ENCODE measurements at places on chromosomes 2 and 18.

DNA sequence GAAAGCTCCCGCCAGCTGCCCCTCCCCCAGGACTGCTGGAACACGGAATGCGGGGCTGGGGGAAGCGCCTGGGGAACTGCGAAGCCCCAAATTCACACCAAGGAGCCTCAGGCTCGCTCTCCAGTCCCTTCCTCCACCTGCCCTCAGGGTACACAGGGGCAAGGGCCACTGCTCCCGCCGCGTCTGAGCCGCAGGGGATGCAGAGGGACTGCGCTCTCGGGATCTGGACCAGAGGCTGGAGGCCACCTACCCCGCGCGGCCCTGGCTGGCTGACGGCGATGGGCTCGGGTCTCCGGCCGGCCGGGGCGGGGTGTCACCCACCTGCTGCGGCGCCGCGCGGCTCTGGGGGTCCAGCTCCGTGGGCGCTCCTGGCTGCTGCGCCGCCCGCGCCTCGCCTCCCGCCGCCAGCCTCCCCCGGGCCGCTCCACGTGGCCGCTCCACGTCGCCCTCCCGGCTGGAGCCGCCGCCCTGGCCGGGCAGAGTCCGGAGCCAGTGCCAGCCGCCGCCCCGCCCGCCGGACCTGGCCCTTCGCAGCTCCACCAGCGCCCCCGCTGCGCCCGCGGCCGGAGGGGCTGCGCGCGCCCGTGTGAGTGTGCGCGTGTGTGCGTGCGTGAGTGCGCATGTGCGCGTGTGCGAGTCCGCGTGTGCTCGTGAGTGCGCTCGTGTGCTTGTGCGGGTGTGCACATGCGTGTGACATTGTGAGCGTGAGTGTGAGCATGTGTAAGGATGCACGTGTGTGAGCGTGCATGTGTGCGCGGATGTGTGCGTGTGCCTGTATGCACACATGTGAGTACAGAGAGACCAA is at the start of gene CGREF1:
TSS of gene CGREF1 (minus strand) at position 604 of the 805 bp plus-strand sequence. CDS start 14,762 bp downstream, outside the sequence.
- no peak for DNase-seq

DNA sequence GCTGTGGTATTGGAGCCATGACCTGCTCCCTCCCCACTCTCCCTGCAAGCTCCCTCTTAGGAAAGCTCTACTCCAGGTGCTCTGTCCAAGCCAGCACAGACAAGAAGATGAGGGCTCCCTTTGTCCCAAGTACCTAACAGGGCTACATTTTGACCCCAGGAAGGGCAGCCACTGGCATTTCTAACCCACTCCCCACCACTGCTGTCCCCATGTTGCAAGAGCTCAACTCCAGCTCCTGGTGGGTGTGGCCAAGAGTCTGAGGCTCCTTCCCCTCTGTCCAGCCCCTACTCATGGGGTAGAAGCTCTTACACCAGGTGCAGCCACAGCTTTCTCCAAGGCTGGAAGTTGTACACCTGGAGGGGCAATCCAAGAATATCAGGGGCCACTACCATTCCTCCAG is 127.0 kb upstream of the NPAS2 start:
- DNase-seq = no peak

- DNase-seq = no peak
Measured at GRCh38 chr2:232456296-232457120, 555 bp downstream of the ALPI start.

- no peak for DNase-seq
Measured at GRCh38 chr2:12010779-12011178, 264.3 kb downstream of the LPIN1 start.

GRCh38 chr2:81445176-81445575 is 1140.6 kb upstream of the LRRTM1 start:
- DNase-seq = no peak

- DNase-seq = no peak
Measured at GRCh38 chr18:22828171-22828570, 105.0 kb upstream of the RBBP8 start.

GRCh38 chr18:9712611-9713010 is 4.5 kb downstream of the RAB31 start:
- no peak for DNase-seq

DNA sequence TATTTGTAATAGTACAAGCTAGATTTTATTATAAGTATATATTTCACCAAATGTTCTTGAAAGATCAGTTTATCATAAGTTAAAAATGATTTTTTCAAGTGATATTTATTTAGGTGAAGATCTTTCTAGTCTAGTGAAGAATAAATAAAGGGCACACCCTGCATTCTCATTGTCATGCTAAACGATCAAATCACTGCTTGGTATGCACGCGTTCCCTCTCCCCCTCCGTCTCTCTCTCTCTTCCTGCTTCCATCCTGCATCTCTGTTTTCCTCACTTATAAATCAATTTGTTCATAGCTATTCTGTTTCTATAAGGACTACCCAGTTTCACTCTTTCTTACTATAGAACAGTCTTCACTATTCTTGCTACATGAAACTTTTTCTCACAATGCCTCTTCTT is 1067.4 kb downstream of the LRP1B start:
- DNase-seq = no peak

DNA sequence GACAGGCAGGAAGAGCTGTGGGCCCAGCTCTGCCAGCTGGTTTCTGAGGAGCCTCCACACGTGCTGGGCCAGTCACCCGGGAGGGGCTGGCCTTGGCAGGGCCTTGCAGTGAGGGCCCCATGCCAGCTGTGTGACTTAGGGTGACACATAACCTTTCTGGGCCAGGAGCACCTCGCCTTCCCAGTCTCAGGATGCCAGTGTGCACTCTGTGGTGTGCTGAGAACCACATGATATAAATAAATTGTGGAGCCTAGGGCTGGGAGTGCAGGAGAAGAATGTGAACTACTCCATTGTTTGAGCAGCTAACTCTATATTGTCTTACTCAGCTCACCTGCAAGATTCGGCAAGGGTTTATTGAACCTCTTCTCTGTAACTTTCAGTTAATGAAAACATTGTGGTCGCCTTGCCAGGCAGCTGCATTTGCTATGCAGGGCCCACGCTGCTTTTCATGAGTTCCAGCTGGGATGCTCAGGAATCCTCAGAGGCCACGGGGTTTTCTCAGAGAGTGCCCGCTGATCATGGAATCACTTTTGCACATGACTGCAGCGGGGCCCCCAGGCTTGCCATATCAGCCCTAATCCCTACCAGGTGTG is 222.3 kb downstream of the SH3RF3 start:
- DNase-seq = no peak

DNA sequence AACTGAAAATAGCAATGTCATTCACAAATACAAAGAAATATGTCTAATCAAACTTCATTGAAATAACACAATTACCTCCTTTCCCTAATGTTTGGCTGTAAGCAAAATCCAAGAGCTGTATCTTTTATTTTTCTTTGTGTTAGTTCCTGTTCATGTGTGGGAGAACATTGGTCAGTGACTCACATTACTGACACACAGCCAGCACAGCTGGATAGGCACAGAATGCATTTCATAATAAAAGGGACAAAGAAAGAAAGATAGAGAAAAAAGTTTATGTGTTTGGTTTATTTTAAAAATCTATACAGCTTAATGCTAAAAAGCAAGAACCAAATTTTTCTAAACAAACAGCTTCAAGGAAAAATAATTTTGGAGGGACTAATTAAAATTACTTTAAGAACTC is 185.6 kb upstream of the COL3A1 start:
- no peak for DNase-seq

DNA sequence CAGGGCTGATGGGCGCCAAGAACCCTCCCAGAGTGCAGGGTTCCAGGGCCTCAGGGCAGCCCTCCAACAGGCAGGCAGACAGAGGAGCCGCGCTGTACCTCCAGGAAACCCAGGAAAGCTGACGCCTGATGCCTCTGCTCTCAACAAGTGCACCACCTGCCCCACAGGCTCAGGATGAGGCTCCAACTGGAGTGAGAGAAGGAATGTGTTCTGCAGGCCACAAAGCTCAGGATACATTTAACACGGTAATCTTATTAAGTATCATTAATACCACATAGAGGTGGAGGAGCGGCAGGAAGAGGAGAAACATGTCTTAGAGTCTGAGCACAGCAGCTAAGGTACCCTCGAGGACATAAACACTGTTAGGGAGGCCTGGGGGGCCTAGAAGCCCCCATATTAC is 155.9 kb upstream of the CAPN13 start:
- DNase-seq = no peak

- no peak for DNase-seq
Measured at GRCh38 chr2:199381531-199381930, 76.2 kb downstream of the SATB2 start.

- DNase-seq = no peak
Measured at GRCh38 chr2:105748566-105748965, 3.9 kb downstream of the NCK2 start.

DNA sequence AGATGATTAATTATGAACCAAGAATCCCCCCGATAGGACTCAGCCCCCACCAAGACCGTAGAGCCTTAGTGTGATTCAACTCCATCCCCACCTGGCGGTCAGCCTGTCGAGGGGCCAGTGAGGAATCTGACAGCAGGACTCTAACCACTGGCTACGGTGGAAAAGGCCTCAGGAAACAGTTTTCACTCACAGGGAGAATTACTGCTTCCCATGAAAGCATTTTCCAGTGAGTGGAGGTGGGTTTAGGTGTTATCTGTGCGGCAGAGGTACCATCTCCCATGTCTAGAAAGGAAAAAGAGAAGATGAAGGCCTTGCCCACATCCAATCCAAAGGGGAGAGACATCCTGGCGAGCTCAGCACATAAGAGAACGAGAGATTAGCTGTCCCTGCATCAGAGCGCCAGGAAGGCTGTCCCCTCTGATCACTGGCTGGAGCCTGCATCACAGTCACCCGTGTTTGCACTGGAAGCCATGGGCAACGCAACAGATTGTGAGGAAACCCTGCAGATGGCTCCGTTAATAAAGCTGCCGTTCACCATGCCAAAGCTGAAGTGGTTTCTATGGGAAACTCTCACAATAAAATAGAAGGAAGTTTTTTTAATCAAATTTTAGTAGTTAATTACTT is 22.3 kb downstream of the COX7A2L start:
- no peak for DNase-seq

GRCh38 chr2:174198846-174199564 is 49.3 kb downstream of the OLA1 start:
- no peak for DNase-seq

- DNase-seq = no peak
Measured at GRCh38 chr18:62883937-62884735, 168.8 kb downstream of the PHLPP1 start.

DNA sequence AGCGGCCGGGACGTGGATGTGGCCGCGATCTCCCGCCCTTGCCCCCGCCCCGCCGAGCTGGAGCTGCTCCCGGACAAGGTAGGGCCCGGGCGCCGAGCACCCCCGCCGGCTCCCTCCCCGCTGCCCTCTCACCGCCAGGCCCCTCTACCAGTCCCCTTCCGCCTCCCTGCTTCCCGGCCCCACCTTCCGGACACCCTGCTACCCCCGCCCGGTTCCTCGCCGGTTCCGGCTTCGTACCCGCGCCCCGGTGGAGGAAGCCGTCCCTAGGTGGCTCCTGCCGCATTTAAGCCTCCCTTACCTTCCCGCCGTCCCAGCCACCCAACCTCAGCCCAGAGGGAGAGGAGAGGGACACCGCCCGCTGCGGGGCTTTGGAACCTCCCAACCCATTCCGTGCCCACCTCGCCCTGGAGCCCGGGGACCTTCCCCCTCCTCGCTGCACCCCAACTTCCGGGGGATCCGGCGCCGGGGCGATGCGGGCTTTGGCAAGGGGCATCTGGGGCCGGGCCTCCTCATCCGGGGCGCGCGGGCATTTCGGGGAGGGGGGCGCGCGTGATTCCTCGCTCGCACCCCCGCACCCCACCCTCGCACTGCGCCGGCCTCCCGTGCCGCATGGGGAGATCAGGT is 475 bp downstream of the B3GNT2 start:
- peak; percentile 42 for DNase-seq

DNA sequence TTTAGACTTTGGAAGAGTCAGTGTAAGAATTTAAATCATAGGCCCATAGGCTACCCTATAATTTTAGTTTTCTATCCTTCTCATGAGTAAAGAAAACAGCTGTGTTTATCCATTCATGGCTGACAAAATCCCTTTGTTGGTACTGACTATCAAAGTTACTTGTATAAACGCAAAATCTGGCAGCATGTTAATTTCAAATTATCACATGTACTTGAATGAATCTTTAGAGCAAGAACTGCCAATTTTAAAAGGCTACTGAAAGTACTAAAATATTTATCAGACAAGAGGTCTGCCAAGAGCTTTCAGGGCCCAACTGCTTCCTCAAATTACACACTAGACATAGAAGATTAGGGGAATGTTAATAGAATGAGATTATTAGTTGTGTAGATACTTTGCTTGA is 66.6 kb downstream of the MYL12B start:
- DNase-seq = no peak
